ENCODE measurements at places on chromosomes 6 and 20. TPM values are rescaled to one million over a fixed set of nuclear protein-coding genes. Genes with fewer than 3 reads are reported as not detected.

SMPD2 gene
- 8.2 TPM for total RNA-seq

- DNase-seq = no peak
Observed at GRCh38 chr6:120451508-120451907, 882.8 kb downstream of the TBC1D32 start.

GRCh38 chr20:49590163-49591017, 22.5 kb upstream of the PTGIS start:
- DNase-seq = no peak

DNA sequence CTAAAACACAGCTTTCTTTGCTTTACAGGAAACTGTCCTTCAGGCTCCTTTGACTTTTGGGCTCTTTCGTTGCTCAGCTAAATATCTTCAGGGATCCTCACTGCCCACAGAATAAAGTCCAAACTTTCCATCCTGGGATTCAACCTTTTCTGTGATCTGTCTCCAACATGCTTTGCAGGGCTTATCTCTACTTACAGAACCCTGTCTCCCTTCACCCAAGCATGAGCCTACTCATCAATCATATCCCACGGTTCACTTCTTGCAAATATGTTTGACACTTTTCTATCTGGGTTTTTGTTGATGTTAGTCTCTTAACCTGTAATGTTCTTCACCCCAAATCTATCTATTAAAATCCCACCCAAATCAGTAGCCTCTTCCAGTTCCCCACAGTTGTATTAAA, 327.3 kb upstream of the RNF24 start:
- DNase-seq = no peak

DNA sequence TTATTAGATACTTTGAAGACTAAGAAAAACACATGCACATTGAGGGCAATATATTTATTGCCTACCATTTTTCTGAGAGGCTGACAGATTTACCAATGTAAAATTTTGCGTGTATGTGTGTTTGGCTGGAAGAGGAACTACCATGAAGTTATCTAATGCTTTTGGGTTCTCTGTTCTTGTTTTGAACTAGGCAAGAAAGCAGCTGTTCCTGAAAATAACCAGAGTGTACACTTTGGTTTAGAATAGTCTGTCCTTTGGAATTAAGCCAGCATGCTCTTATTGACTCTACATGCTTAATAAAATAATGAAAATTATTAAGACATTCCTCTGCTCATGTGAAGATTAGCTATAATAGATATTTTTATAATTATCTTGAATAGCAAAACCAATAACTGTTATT, 129.2 kb downstream of the MYB start:
- peak; percentile 5 for DNase-seq

- peak; percentile 8 for DNase-seq
Observed at GRCh38 chr6:38404355-38404754, 235.4 kb downstream of the BTBD9 start.

All from SJCRH30 (cell line).